Neuronal stem cell (in vitro differentiated cells): ENCODE measurements at places on chromosomes 6 and 20.

GRCh38 chr20:45629496-45630100 is at the start of gene WFDC10A:
WFDC10A (plus strand) TSS chr20:45629739; CDS start chr20:45629814, 75 bp downstream.
- peak; percentile 21 for DNase-seq

- DNase-seq: no peak
Observed at GRCh38 chr6:99512033-99512432, 3.2 kb downstream of the USP45 start.

- no peak for DNase-seq
Observed at GRCh38 chr20:33983371-33983770, 10.3 kb upstream of the RALY start.

GRCh38 chr6:34726055-34726454 is 29.5 kb upstream of the ILRUN start:
- no peak for DNase-seq

DNA sequence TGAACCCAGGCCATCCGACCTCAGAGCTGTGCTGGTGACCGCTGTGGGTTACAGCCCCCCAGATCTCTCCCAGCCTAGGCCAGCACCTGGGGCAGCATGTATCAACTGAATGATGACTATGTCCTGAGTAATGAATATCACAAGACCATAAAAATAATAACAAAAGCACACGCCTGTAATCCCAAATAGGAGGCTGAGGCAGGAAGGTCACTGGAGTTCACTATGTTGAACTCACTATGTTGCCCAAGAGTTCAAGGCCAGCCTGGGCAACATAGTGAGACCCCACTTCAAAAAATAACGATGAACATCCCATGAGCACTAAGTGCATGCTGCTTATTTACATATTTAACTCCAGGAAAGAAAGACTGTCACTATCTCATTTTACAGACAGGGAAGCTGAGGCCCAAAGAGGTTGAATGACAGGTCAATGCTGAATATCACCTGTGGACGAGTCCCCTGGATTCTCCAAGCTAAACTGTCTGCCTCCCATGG is 92.3 kb downstream of the NFATC2 start:
- DNase-seq: no peak

DNA sequence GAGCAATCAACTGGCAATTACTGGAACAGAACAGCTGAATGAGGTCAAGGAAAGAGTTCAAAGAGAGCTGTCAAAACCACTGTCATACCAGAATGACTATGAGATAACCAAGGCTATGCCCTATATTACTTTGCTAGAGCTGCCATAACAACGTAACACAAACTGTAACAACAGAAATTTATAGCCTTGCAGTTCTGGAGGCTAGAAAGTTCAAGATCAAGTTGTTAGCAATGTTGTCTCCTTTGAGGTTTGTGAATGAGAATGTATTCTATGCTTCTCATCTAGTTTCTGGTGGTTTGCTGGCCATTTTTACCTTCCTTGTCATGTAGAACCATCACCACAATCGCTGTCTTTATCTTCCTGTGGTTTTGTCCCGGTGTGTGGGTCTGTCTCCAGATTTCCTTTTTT is 1323.0 kb upstream of the GJE1 start:
- no peak for DNase-seq

GRCh38 chr6:168286116-168286515 is 33.5 kb downstream of the DACT2 start:
- no peak for DNase-seq

DNA sequence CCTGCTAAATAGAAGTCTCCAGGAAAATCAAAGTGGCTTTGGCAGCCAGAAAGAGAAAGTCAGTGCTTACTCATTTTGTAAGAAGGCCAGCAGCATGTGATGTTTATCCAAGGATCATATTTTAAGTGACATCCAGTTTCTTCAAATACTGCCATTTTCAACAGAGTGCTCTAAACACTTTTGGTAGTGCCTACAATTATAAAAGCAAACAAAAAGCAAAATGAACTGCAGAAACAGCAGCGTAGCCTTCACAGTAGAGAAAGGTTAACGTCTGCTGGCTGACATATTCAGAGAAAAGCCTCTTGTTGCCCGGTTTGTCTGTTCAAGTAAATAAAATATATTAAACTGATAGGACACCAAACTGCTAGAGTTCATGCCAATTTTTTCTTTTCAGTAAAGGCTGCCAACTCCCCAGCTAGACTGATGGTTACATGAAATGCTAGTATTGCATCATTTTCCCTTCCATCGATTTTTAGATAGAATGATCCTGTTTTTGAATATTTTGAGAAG is 705.7 kb upstream of the SLC35B3 start:
- DNase-seq: no peak

DNA sequence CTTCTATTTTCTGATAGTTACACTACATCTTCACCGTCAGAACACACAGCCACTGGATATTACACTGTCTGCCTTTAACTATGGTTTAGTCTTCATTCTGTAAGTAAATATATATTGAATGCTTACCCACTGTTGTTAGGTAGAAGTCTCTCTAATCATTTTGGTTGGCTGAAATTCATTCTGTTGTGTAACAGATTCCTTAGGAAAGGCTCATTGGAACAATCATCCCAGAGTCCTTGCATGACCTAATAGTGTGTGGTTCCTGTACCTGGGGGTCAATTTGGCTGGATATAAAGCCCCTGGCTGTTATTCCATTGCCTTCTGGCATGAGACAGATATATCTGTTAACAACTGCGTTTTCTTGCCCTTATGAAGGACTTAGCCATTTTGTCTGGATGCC is 9.9 kb downstream of the BLOC1S5 start:
- DNase-seq: no peak
